Natural killer cell treated with Interleukin-12 subunit alpha and Interleukin-12 subunit beta and Interleukin-15 and Interleukin-18, amount 100 ng/mL, for 72 hours (primary cell): ENCODE measurements at places on chromosomes 11 and 22.

- DNase-seq, result no peak
Observed at GRCh38 chr11:82557274-82557673, 176.4 kb downstream of the FAM181B start.

GRCh38 chr11:26806219-26806618, 84.4 kb upstream of the SLC5A12 start:
- no peak for DNase-seq

GRCh38 chr11:87101956-87102580, 64.3 kb downstream of the TMEM135 start:
- DNase-seq, result no peak

DNA sequence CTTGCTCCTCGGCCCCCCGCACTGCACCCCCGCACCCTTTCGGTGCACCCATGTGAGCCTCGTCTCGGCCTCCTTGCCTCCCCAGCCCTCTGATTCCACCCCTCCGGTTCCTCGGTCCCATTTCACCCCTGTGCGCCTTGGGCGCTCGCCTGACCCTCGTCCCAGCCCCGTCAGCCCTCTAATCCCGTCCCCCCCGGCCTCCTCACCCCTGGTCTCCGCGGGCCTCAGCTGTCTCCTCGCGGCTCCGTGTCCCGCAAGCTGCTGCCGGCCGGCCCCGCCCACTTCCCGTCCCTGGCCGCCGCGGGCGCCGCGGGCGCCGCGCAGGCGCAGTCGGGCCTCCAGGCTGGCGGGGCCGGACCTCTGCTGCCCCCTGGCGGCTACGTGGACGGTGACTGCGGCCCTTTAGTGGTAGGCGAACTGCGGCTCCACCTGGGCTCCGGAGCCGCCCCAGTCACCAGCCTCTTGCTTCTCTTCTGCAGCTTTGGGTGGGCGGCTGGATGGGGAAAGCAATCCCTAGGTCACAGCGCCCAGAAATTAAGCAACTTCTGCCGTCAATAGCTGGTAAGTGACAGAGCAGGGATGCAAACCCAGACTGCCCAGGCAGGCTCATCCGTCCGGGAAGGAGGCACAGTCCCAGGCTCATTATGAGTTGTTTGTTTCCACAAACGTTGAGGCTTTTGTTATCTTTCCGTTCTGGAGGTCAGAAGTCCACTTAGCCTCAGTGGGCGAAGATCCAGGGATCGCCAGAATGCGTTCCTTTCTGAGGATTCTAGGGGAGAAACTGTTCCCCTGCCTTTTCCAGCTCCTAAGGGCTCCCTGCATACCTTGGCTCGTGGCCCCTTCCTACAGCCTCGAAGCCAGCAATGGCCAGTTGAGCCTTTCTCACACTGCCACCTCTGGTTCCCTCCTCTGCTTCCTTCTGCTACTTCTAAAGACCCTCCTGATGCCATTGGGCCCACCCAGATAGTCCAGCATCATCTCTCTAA, at the start of gene PPM1F:
Gene PPM1F, minus strand, starts transcription at position 263 of the 986 bp plus-strand sequence. CDS start 6,800 bp downstream, outside the sequence.
- peak; percentile 91 for DNase-seq

DNA sequence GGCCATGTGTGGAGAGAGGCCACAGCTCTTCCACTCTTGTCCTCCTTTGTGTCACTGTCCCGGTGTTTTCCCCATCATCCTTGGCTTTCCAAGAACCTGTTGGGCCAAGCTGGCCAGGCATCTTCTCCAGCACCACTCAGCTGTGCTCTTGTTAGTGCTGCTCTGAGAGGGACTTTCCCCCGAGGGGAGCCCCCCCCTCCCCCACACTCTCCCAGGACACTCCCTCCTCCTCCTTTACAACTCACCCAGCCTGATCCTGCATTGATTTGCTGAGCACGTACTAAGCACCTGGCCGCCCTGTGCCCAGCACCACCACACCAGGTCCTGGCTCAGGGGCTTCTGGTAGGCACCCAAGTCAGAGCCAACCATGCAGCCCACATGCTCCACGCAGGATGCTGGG, 13.2 kb downstream of the TP53AIP1 start:
- no peak for DNase-seq

DNA sequence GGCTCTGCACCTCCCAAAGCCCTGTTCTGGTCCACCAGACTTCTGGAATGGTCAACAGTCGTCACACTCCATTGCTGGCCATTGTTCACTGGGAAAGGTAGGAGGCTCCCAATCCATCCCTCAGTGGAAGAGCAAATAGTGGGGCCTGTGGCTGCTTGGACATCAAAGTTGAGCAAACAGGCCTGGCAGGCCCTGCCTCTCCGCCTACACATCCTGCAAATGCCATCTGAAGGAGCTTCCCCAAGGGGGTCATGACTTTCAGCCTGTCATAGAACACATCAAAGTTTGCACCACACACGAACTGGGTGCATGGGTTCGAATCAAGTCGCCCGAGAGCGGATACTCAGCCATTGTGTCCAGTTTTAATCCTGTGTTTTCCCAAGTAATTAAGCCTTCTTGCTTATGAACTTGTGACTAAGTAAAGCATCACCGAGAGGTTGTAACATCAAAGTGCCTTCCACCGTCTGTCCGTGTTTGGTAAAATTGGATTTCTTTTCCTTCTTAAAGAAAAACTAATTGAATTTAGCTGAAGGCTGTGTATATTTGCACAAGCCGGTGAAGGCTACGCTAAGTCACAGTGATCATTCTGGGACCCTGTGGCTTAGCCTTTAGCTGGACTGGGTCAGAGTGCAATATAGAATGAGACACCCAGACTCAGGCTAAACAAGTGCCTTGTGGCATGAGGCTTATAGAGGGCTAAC, 36.1 kb downstream of the CLPB start:
- DNase-seq, result no peak

DNA sequence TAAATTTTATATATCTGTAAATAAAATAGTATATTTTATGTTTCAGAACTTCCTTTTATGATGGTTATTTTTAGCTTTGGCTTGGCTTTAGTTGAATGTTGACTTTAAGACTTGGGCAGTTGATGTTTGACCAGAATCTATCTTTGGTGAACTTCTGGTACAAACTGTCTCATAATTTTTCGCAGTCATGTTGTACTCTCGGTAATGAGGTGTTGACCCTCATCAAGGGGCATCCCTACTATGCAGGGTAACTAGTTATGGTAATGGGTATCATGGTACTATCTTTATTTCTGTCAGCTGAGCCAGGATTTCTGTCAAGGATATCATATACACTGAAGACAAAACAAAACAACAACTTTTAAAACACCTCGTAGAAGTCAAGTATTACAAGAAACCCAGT, 67.7 kb downstream of the NXPE2 start:
- no peak for DNase-seq
